Neural progenitor cell (in vitro differentiated cells): ENCODE measurements at places on chromosomes 7 and 10.
A peak's percentile ranks its signal among the peaks of the same experiment; 100 is the strongest.

DNA sequence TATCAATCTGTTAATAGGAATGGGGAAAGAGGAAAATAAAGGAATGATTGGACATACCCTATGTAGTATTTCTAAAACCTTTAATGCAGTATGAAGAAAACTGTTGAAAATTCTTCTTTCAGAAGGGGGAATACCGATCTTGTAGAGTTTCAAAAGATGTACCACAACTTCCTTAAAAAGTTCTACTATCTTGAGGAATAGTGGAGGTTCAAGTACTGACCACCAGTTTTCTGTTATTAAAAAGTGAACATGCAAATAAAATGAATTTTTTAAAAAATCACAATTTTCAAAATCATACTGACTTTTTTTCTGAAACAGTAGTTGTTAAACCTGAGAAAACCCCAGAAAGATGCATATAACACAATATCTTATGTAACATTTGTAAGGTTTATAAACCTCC, 86.5 kb downstream of the HERC4 start:
- no peak for DNase-seq

- DNase-seq = no peak
Measured at GRCh38 chr7:110854166-110854565, 236.8 kb upstream of the LRRN3 start.

DNA sequence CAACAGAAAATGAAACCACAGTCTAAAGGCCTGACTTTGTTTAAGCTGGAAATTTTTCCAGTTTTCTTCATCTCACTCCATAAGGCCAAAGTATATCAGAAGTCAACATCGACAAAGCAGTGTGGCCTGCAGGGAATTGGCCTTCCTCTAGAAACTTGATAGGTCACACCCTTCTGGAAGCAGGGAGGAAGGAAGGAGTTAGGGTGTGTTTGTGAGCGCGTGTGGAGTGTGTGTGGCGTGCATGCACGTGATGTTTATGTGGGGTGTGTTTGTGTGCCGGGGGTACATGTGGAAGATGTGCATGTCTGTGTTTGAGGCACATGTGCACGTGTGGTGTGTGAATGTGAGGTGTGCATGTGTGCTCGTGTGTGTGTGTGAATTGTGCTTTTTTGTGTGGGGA, 28.6 kb downstream of the ZC3HAV1 start:
- no peak for DNase-seq

DNA sequence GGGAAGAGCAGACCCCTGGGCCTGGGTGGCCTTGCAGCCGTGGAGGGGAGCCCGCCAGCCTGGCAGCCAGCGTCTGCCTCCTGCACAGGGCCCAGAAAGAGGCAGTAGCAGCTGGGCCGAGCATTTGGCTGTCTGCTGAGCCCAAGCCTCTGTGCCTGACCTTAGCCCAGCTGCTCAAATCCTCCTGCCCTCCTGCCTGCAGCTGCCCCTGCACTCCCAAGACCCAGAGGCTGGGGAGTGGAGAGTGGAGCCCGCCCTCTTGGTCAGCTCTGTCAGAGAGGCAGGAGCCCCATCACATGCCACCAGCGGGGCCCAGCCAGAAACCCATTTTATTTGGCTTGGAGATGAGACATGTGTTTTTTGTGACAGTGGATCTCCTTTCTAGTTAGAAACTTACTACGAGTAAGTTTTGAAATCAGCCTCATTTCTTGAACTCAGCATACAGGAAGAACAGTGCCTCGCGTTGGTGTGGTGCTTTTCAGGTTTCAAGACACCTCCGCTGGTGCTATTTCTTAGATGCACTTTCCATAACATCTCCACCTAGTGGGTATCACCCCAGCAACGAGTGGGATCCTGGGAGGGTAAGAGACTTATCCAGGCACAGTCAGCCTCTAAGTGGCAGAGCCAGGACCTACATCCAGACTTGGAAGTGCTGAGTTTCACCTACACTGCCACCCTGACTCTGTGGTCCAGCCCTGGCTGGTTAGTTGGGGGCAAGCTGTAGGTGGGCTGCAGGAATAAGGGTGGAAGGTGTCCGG, 477.1 kb downstream of the RPS24 start:
- peak; percentile 41 for DNase-seq

GRCh38 chr10:89644691-89644966, 413 bp downstream of the PANK1 start:
- DNase-seq = no peak

- DNase-seq = peak; percentile 65
Measured at GRCh38 chr7:151736403-151736909, 140.5 kb downstream of the PRKAG2 start.

GRCh38 chr10:121057269-121057668, 206.1 kb downstream of the WDR11 start:
- DNase-seq = no peak

DNA sequence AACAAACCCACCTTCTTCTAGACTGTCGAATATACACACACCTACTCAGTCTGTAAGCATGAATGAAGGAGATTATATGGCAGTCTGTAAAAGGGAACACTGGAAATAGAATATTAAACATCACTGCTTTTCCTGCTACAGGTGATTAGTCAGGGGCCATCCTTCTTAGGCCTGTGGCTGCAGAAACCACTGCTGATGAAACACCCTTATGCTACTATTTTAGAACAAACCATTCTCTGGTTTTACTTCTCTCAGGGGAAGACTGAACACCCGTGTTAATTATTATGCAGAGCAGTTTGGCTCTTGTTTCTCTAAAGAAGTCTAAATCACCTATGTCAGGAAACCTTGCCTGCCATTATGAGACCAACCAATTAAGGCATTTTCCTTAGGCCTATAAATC, 351.1 kb upstream of the KLF6 start:
- no peak for DNase-seq

DNA sequence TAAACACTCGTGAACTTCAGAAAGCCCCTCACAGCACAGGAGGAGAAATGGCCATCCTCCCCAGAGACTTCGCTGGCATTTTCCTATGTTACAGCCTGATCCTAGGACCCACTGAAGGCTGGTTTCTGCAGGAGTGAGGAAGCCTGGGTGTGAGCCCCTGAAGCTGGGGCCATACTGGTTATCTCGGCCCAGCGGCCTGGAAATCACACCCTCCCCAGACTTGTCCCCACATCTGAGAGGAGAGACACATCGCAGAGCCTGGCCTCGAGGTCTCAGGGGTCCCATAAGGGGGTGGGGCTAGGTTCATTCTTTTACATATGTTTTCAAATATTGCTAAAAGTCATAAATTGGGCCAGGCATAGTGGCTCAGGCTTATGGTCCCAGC, 17.5 kb upstream of the RET start:
- no peak for DNase-seq

GRCh38 chr10:43137717-43138020, 576 bp upstream of the CSGALNACT2 start:
- peak; percentile 71 for DNase-seq

- DNase-seq = peak; percentile 9
Measured at GRCh38 chr7:95843286-95843685, 70.9 kb downstream of the DYNC1I1 start.

GRCh38 chr10:61935077-61935476, 33.6 kb downstream of the ARID5B start:
- no peak for DNase-seq

- no peak for DNase-seq
Measured at GRCh38 chr7:129401967-129402860, 32.0 kb upstream of the STRIP2 start.

DNA sequence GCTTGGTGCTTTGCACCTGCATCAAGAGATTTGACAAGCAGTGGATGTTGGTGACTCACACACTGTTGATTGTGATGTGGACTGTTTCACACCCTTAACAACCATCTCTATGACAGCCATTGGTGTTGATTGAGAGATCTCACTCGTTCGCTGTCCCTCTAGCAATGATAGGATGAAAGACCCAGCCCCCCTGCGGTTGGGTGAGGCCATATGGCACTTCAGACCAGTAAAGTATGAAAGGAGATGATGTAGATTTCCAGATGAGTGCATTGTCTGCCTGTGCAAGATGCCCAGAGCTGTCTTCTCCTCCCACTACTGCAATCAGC, 138.7 kb upstream of the PRR15 start:
- no peak for DNase-seq

- no peak for DNase-seq
Measured at GRCh38 chr7:1401011-1401410, 58.3 kb downstream of the MICALL2 start.

- DNase-seq = no peak
Measured at GRCh38 chr7:37141742-37142141, 306.9 kb downstream of the ELMO1 start.

- DNase-seq = no peak
Measured at GRCh38 chr10:111156754-111157153, 79.9 kb downstream of the ADRA2A start.

GRCh38 chr7:159007364-159007995, 137.2 kb downstream of the VIPR2 start:
- DNase-seq = no peak

DNA sequence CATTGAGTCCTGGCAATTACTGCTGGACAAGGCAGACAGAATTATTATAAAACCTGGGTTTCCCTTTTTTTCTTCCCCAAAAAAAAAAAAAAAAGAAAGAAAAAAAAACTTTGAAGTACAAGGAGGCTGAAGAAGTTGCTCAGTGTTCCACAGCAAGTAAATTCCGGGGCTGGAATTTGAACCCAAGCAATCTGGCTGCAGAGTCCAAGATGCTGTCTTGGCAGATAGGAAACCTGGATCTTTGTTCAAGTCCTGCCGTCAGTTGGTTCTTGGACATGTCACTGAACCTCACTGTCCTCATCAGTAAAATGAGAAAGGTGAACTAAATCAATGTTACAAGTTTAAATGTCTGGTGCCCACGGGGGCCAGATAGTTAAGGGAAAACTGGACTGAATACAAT, 35.3 kb downstream of the ARID5B start:
- no peak for DNase-seq

- DNase-seq = no peak
Measured at GRCh38 chr10:28219251-28219650, 83.6 kb downstream of the MPP7 start.

- DNase-seq = peak; percentile 80
Measured at GRCh38 chr10:5692461-5693358, 8.1 kb downstream of the TASOR2 start.

DNA sequence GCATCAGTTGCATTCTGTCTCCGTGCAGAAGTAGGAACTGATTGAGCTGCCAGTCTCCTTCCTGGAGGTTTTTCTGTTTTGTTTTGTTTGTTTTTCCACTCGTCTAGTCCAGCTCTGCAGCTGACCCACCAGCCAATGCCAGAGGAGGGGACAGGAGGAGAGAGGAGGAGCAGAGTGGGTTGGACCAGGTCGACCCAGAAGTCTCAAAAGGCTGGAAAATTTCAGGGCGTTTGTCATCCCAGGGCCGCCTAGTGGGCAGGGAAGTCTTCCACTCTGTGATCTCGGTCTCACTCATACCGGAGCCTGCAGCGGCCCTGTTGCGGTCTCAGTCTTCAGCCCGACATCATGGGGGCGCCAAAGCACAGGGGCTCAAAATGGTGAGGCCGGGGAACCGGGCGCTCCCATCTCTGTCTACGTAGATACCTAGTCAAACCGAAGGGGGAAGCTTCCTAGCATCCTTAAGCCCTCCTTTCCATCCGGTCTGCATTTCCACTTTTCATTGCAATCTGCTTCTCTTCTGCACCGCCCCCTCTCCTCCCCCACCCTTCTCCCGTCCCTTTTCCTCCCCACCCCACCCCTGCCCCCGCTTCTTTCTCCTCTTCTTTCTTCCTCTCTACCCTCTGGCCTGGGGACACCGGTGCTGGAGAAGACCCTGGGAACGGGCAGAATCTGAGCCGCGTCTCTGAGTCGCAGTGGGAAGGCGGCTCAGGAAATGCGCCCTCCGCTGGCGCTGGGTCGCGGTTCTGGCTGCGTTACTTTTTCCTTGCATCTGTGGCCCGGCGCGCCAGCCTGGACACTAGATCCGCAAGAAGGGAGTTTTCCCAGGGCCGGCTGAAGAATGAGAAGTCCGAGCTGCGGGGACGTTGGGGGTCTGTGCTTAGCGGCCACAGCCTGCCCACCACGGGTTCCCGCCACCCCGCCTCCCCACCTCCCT, 16.2 kb upstream of the PAX2 start:
- DNase-seq = peak; percentile 86

GRCh38 chr10:111076682-111077478, at the start of gene ADRA2A:
Gene ADRA2A (plus strand): TSS chr10:111077029. CDS start chr10:111077997, 968 bp downstream.
- DNase-seq = peak; percentile 88

GRCh38 chr7:73749931-73750776, 11.6 kb upstream of the ABHD11 start:
- DNase-seq = no peak

DNA sequence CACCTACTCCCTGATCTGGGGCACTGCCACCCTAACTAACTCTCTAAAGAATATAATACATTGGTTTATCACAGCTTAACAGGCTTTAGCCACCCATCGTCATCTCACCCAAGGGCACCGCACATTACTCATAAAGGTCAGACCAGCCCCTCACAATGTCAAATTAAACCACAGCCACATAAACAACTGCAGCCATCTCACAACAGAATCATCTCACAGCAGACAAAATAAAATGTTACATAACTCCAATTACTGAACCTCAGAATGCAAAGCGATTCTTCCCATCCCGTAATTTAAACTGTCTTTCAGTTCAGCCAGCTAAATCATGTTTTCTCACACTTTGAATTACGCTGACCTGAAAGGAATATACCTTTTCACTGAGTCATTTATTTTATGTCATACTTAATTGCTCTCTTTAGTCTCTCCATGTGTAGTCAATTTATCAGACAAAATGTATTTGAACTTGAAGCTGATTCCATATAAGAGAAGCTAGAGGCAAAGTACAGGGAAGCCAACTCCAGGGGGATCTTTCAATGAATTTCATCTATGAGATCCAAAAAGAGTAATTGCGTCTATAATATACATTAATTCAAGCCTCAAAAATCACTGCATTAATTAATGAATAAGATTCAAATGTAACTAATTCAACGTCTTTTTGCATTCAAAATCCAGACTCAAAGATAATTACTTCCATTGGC, 96.9 kb upstream of the NEBL start:
- DNase-seq = no peak

DNA sequence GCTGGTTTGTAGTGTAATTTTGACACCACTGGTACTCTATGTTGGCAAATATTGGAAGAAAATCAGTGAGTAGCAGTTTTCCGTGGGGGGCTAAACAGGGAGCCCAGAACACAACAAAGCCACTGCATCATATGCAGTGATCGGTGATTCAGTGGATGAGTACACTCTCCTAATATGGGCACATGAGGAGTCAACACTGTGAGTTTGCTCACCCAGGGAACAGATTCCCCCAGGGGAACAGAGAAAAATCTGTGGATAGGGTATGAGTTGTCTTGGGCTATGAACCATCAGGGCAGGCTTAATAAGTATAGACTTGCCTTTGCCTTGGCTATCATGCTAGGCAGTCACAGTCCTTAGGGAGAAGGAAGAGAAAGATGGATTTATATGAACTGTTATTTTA, 227.7 kb upstream of the SEMA3E start:
- DNase-seq = no peak

- no peak for DNase-seq
Measured at GRCh38 chr7:83546586-83546985, 102.4 kb downstream of the SEMA3E start.

DNA sequence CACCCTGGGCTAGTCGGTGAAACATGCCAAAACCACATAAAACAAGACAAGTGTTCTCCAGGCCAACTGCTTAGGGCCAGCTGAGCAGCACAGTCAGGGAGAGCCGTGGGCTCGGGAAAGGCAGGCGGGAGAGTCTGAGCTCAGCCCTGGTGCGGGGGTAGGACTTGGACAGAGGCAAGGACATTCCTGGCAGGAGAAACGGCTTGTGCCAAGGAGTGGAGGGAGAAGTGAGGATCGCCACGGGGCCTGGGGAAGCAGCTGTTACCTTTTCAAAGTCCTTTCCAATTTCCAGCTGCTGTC, 4.2 kb downstream of the ELN start:
- no peak for DNase-seq
